ENCODE measurements at places on chromosomes 16 and 17.

- DNase-seq: no peak
These were observed 7.3 kb downstream of the CDK5R1 start for GRCh38 chr17:32493976-32494513.

DNA sequence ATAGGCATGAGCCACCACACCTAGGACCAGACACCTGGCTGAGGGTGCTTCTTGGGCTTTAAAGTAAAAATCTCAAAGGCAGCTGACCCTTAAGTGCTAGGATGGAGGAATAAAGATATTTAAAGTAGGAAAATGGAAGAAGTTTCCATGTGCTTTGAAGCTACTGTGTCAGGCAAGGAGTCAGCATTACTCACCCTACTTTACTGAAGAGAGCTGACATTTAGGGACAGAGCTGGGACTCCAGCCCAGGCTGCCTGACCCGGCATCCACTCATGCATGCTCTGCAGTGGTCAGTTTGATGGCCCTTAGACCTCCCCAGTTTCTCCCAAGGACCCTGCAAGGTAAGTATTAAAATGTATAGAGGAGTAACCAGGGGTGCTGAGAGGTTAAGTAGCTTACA is 124.7 kb upstream of the PLCG2 start:
- no peak for DNase-seq

- peak; percentile 84 for DNase-seq
These were observed 545 bp downstream of the ARHGAP17 start for GRCh38 chr16:25014500-25015147.

GRCh38 chr17:61057257-61057656 is 342.4 kb upstream of the TBX2 start:
- DNase-seq: no peak

DNA sequence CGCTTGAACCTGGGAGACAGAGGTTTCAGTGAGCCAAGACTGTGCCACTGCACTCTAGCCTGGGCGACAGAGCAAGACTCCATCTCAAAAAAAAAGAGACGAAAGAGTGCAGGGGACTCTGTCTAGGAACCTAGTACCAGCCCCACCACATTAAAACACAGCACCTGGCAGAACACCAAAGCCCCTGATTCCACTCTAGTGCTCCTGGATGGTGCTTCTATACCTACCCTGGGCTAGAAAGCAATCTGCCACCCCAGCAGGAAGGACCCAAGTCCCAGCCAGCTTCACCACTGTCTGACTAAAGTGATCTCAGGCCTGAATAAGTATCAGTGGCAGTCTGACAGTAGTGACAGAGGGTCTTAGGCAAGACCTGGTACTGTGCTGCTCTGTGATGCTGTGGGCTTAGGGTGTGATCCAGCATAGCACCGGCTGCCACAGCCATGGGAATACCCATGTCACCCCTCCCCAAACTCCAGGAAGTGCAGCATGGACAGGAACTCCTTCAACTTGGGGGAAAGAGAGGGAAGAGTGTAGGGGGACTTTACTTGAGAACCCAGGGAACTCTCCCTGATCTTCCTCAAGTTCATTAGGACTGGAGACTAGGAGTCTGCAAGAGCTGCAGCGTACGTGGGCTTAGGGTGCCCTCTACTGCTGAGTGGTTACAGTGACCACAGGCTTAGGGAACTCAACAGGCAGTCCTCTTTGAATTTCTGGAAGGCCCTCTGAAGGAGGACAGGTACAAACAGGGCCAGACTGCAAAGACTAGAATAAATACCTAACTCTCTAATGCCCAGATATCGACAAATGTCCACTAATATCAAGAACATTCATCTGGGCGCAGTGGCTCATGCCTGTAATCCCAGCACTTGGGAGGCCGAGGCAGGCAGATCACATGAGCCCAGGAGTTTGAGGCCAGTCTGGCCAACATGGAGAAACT is 30.0 kb upstream of the RNF43 start:
- DNase-seq: peak; percentile 42

DNA sequence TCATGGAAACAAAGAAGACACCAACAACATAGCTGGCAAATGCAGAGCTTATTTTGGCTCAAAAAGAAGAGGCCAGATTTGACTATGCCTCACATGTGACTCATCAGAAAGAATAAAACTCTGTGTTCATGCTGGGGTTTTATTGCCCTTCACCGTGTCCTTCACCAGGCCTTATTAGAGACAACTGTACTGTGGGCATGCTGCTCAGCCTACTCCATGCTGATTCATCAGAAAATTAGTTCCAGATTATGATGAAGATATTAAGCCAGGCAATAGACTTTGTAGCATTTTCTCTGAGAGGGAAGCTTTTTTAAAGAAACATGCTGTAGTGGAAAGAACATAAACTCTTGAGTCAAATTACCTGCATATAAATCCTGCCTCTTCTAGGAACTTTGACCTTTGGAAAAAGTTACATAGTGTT is 89.8 kb downstream of the CYB561 start:
- DNase-seq: no peak

- peak; percentile 26 for DNase-seq
These were observed 28.4 kb upstream of the ZFPM1 start for GRCh38 chr16:88424587-88425235.

DNA sequence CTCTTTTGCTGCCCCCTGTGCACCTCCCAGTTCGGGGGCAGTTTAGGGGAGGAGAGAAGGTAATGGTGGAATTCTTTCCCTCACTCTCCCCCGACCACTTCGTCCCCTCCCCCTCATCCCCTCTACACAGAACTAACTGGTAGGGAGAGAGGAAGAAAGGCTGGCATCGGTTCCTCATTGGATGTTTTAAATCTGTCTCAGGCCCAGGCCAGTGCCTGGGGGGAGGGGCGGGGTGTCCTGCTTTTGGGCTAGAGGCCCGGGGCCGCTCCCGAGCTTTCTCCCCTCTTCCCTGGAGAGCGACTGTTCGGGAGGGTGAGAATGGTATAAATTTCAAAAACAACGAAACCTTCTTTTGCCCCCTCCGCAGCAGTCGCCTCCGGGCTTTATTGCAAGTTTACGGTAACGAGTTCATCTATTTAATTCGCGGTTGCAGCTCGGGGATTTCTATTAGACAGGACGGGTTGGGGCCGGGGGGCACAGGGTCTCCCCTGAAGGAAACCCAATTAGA is at the start of gene PRAC2:
TSS of gene PRAC2 (plus strand) at position 271 of the 508 bp plus-strand sequence. CDS start 1,226 bp downstream, outside the sequence.
- DNase-seq: no peak

DNA sequence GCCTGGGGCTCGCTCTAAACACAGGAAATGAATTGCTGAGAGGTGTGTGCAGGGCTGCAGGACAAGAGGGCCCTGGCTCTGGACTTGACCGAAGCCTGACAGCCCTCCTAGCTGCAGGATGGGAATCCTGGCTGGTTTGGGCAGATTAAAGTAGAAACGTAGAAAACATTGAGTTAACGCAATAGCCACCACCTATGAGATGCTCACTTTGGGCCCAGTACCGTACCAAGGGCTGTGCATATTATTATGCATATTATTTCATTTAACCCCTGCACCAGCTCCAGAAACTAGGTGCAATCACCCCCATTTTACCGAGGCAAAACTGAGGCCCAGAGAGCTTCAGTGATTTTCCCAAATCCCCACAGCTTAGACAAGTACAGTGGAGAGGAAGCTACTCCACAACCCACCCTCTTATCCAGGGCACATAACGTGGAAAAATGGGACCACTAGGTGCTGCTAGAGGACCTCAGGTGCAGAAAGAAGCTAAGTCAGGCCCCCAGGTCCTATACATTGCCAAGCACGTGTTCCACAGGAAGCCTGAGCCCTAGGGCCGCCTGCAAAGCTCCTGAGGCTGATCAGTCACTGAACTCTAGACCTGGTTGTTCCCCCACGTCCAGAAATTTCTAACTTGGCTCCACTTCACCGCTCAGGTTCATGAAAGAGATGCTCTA is 79.2 kb downstream of the MYH11 start:
- DNase-seq: no peak

- DNase-seq: no peak
These were observed 299.7 kb downstream of the C16orf95 start for GRCh38 chr16:87017371-87018012.

GRCh38 chr17:56424543-56425044 is 168.9 kb upstream of the NOG start:
- no peak for DNase-seq

DNA sequence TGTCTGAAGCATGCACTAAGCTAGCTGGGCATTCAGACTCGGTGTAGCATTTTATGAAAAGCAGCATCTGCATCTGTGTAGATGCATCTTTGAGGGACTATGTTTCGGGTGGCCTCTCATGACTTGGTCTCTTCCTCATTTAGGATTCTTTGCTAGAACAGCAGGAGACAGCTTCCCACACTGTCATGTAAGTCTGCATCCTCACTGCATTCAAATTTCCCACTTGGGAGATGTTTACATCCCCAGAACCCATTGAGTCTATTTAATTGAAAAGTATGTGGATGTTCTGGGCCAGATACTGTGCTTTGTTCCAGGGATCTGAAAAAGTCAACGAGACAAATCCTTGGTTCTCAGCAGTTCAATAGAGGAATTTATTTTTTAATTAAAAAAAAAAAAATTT is 198.6 kb upstream of the EEF2KMT start:
- no peak for DNase-seq

DNA sequence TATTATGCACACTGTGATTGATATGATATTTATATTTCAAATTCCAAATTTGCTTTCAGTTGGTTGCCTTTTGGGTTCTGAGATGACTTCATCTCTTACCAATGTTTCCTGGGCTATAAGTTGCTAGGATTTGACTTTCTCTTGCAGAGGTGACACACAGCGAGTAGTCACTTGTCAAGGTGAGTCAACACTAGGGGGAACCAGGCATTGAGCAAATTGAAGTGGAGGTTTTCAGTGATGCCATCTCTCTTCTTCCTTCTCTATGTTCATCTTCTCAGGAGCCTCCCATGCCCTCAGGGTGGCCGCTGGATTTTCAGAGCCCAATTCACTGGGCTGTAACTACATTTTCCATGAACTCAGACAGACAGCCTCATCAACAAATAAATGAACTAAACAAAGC is 6.0 kb upstream of the CPD start:
- no peak for DNase-seq

DNA sequence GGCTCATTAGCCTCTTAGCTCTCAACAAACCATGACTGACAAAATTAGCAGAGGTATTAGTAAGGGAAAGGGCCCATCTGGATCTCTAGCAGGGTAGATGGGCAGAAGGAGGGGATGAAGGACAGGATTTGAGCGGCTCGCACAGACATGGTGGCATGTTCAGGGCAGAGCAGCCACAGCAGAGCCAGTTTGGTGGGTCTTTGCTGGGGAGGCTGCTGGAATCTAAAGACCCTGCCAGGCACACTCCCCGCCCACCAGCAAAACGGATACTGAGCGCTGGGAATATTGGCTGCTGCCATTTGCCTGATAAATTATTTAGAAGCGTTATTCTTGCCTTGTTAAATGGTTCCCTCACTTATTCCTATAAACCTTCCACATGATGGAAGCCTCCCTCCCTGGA is 20.7 kb upstream of the NAT9 start:
- DNase-seq: peak; percentile 63

- DNase-seq: peak; percentile 66
These were observed at the start of gene ZNF423 for GRCh38 chr16:49855822-49856671. Gene ZNF423, minus strand, starts transcription at chr16:49856112. Its CDS starts 338 bp downstream, at chr16:49855774.

DNA sequence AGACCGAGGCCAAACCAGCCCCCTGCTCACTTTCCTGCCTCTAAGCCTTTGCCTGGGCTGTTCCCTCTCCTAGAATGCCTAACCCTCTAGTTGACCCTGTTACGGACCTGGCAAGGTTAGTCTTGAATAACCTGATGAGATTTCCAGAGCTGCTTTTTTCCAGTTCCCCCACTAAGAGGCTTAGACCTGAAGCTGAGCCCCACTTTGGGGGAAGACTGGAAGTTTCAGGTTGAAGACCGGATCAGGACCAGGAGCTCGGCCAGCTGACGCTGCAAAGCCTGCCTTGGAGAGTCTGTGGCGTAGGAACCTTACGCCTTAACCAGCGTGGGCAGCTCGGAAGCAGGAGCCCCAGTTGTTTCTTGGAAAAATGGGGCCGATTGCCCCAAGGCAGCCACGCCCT is 129.8 kb downstream of the OR1D5 start:
- no peak for DNase-seq

DNA sequence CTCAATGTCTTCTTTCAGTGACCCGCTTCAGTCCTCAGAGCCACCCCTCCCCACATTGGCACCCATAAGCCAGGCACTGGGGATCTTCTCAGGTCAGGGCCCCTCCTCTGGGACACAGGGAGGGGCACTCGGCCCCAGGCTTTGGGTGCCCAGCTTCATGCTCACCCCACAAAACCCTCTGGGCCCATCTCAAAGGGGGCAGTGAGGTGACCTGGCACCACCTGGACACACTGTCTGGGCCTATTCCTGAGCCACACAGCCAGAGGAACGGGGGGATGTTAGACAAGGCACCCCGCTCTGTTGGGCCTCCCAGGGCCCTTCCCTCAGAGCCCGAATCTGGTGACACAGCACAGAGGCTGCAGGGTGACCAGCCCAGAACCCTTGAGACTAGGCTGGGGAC is 36.1 kb downstream of the TNFRSF13B start:
- DNase-seq: no peak

- DNase-seq: no peak
These were observed 1.0 kb downstream of the CX3CL1 start for GRCh38 chr16:57373117-57373947.

- DNase-seq: peak; percentile 28
These were observed at the start of gene MYH3 for GRCh38 chr17:10657148-10657547. Gene MYH3, minus strand, starts transcription at chr17:10657309. Its CDS starts 2,245 bp downstream, at chr17:10655064.

DNA sequence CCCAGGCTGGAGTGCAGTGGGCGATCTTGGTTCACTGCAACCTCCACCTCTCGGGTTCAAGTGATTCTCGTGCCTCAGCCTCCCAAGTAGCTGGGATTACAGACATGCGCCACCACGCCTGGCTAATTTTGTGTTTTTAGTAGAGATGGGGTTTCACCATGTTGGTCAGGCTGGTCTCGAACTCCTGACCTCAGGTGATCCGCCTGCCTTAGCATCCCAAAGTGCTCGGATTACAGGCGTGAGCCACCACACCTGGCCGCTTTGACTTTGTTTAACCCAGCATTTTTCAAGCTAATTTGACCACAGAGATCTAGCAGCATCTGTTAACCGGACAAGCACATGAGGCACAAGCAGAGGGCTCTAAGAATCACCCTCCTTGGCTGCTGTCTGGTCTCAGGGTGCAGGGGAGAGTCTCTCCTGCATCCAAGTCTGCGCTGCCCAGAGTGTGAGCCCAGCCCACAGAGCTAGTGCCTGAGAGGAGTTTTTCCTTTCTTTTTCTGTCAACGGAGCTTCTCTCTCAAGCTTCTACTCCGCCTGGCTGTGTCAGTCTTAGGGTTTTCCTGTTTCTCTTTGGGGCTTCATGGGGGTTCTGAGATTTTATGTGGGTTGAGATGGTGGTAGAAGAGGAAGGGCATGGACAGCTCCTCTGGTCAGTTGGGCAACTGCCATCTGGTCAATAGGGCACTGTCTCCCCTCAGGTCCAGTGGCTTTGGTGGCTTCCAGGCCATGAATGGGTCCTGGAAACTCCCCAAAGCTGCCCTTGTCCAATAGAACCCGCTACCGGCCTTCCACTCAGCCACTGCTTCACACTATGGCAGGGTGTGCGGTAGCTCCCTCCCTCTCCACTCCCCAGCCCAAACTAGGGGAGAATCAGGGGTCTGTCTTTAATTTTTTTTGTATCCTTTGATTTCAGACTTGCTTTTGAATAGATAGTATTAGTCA is 59.6 kb downstream of the TNFRSF13B start:
- DNase-seq: no peak

- DNase-seq: no peak
These were observed 3.2 kb upstream of the DCAF7 start for GRCh38 chr17:63547083-63547523.

All from retina (tissue), 1 donor.